SK-N-DZ (cell line): ENCODE measurements at places on chromosomes 2 and 18.
A peak's percentile ranks its signal among the peaks of the same experiment; 100 is the strongest.

DNA sequence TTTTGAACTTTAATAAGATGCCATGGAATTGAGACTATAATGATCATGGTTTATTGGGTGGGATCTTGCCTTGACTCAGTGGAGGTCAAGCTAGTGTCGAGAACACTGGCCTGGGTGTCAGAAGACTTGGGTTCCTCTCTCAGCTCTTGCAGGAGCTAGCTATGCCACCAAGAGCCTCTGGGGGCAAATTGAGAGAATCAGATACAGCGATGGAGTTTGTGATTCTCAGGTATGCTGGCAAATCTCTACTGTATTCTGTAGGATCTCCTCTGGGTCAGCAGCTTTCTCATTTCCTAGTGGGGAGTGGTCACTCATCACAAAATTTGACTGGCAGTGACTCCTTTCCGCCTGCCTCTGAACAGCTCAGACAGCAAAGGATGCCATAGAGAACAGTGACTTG lies 477.0 kb downstream of the RNF144A start:
- DNase-seq: no peak

GRCh38 chr2:99974275-99974674 lies 168.1 kb downstream of the AFF3 start:
- DNase-seq: peak; percentile 87

DNA sequence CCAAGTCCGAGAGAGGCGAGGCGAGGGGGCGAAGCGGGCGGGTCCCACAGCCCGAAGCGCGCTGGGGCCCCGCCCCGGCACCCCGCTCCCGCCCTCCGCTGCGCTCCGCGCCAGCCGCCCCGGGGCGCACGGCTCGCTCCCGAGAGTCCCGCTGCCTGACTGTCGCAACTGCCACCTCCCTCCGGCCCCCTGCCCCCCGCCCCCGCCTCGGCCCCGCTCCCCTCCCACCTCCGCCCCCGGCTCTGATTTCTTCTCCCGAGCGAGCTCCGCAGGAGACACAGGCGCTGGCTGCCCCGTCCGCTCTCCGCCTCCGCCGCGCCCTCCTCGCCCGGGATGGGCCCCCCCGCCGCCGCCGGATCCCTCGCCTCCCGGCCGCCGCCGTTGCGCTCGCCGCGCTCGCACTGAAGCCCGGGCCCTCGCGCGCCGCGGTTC lies at the start of gene WNT6:
Gene WNT6, plus strand, starts transcription at position 250 of the 432 bp plus-strand sequence. CDS start 233 bp downstream, outside the sequence.
- DNase-seq: no peak

DNA sequence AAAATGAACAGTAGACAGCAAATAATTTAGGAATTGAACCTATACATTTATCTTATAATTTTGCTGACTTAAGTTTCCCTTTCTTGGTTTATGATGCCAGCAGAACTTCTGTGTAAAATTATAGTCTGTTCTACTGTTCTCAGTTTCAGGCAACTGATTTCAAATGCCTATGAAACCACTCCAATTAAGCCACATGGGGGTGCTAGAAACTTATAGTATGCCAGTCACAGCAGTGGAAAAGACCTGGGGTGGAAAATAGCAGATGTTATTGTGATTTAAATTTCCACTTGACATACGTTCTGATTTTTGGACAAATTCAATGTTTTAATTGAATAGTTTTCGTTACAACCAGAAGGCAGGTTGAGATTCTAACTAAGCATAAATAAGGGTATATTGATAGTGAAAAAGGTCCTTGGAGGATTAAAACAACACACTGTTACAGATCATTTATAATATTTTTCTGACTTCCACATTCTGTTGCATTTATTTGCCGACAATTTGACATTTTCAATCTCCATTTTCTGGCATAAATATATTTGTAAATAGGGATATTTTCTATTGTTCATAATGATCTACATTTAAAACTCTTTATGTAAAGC lies 61.4 kb downstream of the CPS1 start:
- DNase-seq: peak; percentile 62

DNA sequence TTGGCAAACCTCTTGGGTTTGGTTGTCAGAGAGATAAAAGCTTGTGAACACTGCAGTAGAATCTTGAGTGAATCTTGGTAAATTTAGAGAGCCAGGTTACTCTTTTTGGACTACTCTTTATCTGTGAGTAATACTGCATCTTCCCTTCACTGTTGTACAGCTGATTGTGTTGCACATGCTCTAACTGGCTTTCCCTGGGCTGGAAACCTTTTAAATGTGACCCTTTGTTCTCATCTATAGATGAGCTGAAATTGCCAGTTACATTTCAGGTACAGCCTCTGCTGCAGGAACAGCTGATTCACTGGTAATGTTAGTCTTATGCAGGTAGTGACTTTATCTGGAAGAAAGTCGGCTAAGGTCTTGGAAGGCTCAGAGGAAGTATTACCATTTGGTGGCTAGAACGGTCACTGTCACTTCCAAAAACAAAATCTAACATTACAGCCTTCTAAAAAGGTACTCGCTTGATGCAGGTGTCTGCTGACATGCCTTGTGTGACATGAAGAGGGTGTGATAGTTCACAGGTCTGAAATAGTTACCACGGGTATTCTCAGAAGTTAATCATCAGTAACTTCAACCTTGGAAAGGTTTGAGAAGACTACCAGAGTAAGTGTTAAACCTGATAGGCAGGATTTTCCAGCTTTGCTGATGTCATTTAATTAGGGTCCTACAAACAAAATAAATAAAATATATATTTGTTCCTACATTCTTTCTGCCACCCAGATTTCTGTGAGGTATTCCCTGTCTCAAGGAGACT lies 851.1 kb downstream of the SLC4A3 start:
- no peak for DNase-seq
